Foreskin fibroblast (primary cell): ENCODE measurements at places on chromosomes 2 and 18.
A peak's percentile ranks its signal among the peaks of the same experiment; 100 is the strongest.

- DNase-seq: peak; percentile 79
These were observed 23.7 kb downstream of the METTL8 start for GRCh38 chr2:171410101-171410500.

- DNase-seq: no peak
These were observed 566.0 kb downstream of the TMX3 start for GRCh38 chr18:68148863-68149262.

DNA sequence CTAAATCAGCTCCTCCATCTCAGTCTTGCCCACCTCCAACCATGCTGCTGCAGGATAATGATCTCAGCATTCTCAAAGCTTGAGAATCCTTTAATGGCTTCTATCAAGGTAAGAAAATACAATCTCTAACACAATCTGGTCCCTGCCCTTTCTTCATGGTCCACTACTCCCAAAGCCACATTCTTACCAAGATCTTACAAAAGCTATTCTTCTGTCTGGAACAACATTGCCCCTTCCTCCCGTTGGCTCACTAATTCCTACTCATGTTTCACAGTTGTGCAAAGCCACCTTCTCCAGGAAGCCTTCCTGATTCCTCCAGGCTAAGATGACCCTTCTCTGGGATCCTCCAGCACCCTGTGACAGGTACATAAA lies 5.9 kb upstream of the SFXN5 start:
- no peak for DNase-seq

DNA sequence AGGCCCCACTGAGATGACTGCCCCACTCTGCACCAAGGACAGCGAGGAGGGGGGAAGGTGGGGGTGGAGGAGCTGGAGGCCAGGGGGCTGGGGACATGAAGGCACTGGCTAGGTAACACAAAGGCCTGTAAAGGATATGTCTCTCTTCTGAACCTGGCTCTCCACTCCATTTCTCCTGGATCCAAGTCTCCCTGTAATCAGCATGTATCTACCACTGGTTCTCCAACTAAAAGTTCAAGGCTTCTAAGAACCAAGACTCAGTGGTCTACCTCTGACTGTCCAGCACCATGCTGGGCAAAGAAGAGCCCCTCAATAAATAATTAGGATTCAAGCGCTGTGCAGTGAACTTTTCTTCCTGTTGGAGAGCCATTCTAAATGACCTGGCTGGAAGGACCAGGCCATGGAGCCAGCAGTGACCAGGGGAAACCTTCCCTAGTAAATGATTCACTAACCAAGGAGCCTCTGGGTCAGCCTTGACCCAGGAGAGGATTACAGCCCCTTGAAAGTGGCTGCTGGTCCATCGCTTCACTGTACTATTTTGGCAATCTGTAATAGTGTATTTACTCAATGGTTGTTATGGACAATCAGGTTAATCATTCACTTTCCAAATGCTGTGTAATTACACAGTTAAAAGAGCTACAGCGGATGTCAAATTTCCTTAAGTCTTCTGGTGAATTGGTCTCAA lies 73.2 kb downstream of the BCL11A start:
- DNase-seq: no peak

- DNase-seq: no peak
These were observed 189.3 kb downstream of the HDAC4 start for GRCh38 chr2:239211396-239212094.

DNA sequence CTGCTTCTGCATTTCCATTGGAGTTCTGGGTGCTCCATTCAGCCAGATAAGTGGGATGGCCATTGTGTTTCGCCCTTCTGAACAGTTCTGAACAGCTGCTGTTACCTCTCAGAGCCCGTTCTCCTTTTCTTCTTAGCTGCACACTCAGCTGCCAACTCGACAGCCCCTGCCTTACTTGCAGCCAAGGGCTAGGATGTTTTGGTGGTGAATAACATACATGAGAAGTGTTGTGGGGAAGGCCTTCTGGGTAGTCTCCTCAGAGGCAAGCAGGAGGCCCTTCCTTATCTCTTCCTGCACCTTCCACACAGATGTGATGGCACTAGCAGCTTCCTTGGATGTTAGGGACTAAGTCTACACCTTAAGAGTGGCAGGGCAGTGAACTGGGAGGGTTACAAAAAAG lies 138.4 kb upstream of the NOSTRIN start:
- no peak for DNase-seq

GRCh38 chr18:24268784-24269550 lies 128.7 kb downstream of the OSBPL1A start:
- DNase-seq: no peak

DNA sequence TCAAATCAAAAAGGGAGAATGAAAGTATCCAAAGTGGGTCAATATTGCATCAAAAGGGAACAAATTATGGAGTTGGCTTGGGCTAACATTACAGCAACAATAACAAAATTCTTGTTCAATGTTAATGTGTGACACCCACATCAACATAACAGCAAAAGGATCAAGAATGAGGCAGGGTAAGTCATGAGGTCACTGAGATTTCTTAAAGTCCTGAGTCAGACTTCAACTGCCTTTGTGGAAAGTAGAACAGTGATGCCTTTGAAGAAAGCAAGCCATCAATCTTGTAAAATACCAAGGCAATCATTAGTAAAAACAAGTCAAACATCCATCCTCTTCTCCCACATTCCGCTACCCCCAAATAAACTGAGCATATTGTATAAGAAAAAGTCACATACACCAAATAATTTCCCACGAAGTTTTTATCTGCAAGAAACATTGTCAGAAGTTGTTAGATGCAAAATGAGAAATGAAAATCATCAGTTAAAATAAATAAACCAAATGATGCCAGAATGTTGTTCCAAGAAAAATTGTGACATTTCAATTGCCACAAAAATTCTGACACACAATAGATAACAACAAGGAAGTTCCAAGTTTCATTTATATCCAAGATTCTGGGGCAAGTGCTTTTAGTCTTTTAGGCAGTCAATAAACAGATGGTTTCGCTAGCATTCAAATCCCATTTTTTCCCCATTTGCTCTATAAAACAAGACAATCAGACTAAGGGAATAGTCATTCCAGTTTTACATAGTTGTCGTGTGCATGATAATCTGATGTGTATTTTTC lies 216.1 kb upstream of the SETBP1 start:
- DNase-seq: peak; percentile 76

DNA sequence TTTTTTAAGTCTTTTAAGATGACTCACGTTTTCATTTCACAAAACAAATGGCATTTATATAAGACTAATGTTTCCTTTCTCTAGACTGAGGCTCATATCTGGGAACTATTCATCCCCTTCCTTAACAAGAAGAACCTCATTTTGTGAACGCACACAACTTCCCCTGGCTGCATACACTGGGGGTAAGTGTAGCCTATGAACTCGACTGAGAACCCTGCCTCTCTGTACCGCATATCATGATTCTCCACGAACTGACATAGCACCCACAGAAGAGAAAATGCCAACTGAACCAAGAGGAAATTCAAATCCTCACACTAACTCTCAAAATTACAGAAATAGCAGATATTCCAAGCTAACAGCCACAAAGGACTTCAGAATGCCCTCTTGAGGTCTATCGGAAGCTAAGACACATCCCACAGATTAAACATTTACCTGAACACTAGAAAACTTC lies 236.7 kb downstream of the TCF4 start:
- DNase-seq: no peak

- DNase-seq: peak; percentile 64
These were observed 11.3 kb upstream of the MLPH start for GRCh38 chr2:237475704-237476141.

- DNase-seq: no peak
These were observed 140.7 kb downstream of the ACOXL start for GRCh38 chr2:110873056-110873502.

GRCh38 chr2:172285760-172286159 lies 141.6 kb upstream of the ITGA6 start:
- no peak for DNase-seq

DNA sequence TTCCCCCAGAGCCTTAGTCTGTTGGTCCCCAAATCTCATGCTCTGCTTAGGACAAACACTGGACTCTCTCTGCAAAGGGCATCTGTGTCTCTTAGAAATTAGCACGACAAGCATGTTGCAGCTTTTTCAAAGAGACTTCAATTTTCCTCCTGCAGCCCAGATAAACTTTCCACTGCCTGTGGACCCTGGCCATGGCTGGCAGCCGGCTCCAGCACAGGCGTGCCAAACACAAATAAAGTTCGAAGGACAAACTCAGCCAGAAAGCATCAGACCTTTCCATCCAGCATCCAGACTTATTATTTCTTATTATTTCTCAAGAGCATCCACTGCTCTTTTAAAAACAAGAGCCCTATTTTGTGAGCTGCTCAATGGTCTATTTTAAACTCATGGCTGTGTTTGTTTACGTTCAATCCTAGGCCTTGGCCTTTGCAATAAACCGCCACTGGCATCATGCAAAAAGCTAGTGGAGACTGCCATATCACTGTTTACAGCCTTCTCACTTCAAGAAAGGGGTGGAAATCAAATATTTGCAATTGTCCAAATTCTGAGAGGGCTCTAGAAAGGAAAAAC lies 300.8 kb downstream of the BCL11A start:
- DNase-seq: no peak

DNA sequence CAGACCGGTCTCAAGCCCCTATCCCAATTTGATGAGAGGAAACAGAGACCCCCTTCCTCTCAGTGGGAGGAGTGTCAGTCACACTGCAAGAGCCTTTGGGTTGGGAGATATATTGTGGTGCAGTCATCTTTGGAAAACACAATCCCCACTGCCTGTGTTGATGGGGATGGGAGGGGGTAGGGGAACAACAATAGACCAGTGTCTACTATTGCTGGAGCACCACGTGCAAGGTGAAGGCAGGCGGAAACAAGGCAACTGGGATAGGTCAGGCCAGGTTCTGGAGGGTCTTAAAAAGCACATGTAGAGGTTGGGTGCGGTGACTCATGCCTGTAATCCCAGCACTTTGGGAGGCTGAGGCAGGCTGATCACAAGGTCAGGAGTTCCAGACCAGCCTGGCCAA lies 127.9 kb downstream of the ZFP36L2 start:
- no peak for DNase-seq

DNA sequence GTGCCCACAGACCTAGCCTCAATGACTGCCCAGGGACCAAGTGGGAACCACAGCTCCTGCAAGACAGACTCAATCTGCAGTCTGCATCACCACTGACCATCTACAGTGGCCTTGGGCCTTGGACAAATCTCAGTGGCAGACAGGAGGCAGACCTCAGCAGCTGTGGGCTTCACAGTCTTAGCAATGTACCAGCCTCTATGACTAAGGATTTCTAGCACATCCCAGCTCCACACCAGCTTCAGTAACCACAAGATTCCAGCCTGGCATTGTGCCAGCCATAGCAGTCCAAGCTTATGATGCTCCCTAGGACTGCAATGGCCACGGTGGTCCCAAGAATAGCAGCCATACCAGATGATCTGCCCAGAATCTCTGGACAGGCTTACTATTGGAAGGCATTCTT lies 19.6 kb upstream of the WDR75 start:
- peak; percentile 91 for DNase-seq

DNA sequence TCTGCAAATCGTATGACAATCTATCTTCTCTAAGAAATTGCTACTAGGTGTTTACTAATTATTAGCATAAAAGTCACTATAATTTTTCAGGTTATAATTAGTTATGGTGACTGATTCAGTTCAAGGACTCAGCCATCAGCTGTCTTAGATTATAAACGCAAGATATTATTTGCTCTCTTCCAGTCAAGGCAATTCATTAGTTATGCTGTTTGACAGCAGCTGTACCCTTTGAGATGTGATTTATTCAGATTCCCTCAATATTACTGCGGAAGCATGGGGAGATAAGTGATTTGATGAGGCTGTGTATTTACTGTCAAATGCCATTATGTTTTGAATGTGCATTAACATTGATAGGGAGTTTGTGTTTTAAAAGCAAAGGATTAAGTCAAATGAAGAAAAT lies 558.9 kb upstream of the FSIP2 start:
- no peak for DNase-seq

DNA sequence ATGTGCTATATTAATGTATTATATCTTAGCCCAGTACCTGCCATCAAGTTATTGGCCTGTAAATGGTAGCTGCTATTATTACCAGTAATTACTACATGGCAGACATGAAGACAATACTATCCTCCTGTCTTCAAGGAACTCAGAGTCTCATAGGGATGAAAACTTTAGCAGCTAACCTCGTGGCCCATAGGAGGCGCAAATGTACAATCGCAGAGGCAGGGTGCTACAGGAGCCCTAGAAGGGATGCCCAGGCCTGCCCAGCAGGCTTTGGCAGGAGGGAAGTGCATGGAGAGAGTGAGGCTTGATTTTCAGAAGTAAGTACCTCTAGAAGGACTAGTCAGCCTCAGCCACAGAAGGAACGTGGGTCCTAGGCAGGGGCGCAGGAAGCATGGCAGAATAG lies 44.7 kb upstream of the KIDINS220 start:
- peak; percentile 52 for DNase-seq

- no peak for DNase-seq
These were observed 417.9 kb downstream of the NRXN1 start for GRCh38 chr2:50614056-50614455.

DNA sequence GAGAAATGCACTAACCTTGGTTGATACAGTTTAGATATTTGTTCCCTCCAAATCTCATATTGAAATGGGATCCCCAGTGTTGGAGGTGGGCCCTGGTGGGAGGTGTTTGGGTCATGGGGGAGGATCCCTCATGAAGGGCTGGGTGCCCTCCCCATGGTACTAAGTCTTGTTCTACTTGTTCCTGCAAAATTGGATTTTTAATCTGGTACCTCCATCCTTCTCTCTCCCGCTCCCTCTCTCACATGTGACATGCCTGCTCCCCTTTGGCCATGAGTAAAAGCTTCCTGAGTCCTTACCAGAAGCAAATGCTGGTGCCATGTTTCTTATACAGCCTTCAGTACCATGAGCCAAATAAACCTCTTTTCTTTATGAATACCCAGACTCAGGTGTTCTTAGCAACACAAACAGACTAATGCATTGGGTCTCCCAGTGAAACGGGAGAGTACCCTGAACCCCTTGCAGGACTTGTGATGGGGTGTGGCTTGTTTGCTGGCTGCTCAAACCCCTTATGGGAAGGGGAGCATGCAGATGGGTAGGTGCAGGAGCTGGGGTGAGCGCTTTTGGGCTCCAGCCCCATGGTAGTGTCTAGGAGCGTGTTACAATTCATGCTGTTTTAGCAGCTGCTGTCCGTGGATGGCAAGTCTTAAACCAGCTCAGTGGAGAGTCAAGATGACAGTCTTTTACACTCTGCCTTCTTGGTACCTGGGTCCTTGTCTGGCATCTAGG lies 27.2 kb downstream of the FAHD2B start:
- DNase-seq: no peak
